Thymus (tissue), 14 donors: ENCODE measurements at places on chromosomes 2 and 18.

DNA sequence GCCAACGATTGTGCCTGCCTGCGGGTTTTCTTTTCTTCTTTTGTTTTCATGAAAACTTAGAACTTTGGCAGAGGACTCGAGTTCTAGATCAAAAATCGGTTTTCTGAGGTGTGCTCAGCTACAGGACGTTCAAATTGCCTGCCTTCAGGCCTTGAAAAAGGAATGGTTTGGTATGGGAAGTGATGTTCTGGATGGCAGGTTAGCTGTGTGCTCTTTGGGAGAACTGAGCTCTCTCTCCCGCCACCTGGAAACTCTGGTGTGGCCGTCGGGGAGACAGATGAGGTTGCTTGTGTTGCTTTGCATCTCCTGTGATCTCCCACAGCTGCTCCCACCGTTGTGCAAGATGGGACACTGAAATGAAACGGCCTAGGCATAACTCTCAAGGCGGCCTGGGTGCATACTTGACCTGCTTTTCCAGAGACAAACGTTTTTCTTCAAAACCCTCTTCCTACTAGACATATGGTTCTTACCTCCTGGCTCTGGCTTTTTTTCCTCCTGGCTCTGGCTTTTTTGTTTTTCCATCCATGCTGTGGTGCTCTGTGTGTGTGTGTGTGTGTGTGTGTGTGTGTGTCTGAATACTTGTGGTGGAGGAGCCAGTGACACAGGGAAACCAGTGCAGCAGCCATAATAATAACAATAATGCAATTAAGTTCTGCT is 2.0 kb downstream of the FMNL2 start:
- DNase-seq: no peak

DNA sequence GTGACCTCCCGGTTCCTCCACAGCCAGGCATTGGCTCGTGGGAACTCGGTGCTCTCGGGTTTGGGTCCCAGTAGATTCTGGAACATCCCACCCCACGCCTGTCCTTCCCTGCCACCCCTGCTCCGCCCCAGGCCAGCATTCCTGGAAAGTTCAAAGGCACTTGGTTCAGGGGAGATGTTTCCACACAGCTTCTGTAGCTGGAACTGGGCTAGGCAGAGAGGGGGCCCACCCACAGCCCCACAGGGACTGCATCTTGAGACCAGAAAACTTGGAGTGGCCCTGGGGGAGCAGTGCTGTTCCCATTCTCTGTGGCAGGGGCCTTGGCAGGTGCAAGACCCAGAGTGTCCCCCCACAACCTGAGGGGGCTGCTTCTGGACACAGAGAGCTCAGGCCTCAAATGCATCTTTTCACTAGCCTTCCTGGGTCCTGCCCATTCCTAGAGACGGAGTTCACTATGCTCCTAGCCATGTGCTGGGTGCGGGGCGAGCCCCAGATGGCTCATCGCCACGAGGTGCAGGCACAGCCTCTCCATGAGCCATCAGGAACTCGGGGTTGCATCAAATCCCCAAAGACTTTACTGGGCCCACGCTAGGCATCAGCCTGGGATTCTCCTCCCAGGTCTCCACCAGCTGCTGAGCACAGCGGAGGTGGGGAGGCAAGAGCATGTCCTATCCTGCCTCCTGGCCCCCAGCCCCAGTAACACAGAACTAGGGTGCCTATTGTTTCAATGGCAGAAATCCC is 68.7 kb downstream of the ZFP36L2 start:
- no peak for DNase-seq

DNA sequence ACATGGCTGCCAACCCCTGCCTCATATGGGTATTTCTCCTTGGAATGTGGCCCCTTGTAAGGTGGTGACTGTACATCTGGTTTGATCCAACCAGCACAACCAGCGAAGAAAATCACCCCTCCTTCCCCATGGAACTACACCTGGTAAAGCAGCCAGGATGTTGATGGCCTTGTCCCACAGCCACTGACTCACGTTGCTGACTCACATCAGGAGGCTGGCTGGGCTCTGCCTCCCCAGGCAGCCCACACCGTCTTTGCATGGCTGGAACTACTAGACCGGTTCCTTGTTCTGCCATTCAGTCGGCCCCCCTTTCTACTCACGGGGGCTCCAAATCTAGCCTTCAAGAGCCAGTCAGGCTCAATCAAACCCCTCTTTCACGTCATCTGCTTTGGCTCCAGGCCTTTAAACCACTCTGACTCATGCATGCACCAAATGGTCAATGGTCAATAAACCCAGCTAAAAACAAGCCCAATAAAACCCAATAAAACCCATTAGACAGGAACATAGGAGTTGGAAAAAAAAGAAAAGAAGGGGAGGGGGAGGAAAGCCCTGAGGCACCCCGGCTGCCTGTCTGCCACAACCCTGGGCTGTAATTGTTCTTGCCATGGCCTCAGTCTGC is 114.8 kb downstream of the PLB1 start:
- DNase-seq: no peak

- no peak for DNase-seq
Observed at GRCh38 chr2:160411955-160412354, 81.7 kb downstream of the RBMS1 start.

DNA sequence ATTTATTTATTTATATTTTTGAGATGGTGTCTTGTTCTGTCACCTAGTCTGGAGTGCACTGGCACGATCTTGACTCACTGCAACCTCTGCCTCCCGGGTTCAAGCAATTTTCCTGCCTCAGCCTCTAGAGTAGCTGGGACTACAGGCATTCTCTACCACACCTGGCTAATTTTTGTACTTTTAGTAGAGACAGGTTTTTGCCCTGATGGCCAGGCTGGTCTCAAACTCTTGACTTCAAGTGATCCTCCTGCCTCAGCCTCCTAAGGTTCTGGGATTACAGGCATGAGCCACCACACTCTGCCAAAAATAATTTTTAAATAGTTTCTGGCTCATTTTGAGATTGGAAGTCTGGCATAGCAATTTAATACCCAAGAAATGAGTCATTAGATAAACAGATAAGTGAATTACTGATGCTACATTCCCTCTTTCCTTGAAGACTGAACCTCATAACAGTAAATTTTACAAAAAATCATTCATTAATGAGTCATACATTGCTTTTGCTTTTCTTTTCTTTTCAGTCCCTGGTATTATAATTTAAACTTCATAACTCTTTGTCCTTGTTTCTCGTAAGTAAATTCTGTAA is 881.6 kb upstream of the PIK3C3 start:
- DNase-seq: no peak

GRCh38 chr18:48776641-48777025 is 174.1 kb downstream of the SMAD7 start:
- DNase-seq: no peak

GRCh38 chr2:161709428-161709827 is 85.2 kb downstream of the SLC4A10 start:
- DNase-seq: no peak

DNA sequence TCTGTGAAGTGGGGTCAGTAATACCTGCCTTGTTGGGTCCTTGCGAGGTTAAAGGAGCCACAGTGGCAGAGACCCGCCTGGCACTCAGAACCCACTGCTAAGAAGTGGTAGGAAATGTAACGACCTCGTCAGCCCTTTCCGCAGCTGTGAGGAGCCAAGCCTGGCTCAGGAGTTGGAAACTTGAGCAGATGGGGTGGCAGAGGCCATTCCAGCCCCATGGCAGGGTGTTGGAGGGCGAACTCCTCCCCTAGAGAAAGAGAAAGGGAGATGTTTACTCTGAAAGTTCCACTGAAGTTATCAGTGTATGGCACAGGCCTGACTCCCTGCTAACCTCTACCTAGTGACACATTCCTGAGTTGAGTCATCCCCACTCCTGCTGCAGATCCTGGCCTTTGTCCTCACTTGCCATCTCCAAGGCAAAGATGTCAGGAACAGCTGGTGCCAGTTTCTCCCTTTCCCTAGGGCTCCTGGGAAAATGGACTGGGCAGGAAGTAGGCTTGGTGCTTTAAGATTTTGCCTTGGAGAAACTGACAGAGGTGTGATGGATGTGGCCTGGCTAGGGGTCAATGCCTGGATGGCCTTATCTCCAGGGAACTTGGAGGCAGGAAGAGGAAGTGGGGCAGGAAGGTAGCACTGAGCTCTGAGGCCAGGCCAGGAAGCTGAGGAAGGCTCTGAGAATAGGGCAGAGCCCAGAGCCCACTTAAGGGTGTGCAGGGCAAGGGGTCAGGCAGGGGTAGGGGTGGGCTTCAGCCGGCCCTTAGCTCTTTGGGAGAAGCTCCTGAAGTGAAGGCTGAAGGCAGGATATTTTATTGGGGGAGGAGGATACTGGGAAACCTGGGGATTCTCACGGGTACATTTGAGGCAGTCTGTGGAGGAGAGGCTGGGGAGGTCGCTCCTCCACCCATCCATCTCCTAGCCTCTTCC is 888 bp downstream of the VAMP5 start:
- no peak for DNase-seq

DNA sequence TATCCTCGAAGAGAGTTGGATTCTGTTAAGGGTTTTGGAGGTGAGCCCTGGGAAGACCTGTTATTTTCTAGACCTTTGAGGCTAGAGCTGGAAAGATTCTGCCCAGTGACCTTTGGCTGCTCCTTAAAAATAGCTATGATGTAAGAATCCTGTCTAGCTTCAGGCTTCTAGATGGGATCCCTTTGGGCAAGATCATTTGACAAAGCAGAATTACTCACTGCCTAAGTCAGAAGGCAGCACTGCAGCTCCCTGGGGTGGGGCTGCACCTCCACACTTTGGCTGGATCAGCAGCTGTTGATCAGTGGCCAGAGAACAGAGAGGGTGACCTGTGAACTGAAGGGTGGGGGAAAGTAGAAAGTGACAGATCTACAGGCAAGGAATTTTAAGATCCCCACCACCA is 103.8 kb downstream of the ASAP2 start:
- no peak for DNase-seq
